ENCODE measurements at places on chromosomes 16 and 17. TPM values are rescaled to one million over a fixed set of nuclear protein-coding genes. Genes with fewer than 3 reads are reported as not detected.

- H3K27me3 ChIP-seq = no peaks in the 10 kb centered on the region
- no peak overlapping the region for H3K4me3 ChIP-seq
- H3K36me3 ChIP-seq = no peaks in the 10 kb centered on the region
- H3K4me1 ChIP-seq = no peaks in the 10 kb centered on the region
Measured at GRCh38 chr16:55072976-55073375, 142.3 kb downstream of the IRX5 start.

The PGAP3 gene
- 22.1 TPM for polyA plus RNA-seq

DNA sequence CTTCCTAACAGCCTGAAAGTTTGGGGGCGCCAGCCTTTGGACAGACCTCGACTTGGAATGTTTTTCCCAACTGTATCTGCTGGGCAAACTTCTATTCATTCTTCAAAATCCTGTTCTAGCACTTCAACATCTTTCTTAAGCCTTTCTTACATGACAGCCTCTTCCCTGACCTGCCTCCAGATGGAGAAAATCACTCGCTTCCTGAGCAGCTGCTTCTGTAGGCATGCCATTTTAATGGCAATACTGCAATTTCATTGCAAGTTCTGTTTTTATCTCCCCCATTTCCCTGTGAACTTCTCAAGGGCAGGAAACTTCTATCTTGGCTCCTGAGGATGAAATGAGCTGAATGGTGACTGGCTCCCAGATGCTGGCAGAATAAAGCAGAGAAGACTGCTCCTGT, 128.8 kb upstream of the ASIC2 start:
- no peaks in the 10 kb centered on the region for H3K36me3 ChIP-seq
- no peak overlapping the region for H3K27ac ChIP-seq
- H3K4me1 ChIP-seq = no peaks in the 10 kb centered on the region
- no peak for DNase-seq
- H3K27me3 ChIP-seq = no peaks in the 10 kb centered on the region

- H3K36me3 ChIP-seq = no peaks in the 10 kb centered on the region
- H3K27me3 ChIP-seq = no peaks in the 10 kb centered on the region
- no peak overlapping the region for H3K4me3 ChIP-seq
Measured at GRCh38 chr17:15920758-15921239, 24.1 kb upstream of the ADORA2B start.

DNA sequence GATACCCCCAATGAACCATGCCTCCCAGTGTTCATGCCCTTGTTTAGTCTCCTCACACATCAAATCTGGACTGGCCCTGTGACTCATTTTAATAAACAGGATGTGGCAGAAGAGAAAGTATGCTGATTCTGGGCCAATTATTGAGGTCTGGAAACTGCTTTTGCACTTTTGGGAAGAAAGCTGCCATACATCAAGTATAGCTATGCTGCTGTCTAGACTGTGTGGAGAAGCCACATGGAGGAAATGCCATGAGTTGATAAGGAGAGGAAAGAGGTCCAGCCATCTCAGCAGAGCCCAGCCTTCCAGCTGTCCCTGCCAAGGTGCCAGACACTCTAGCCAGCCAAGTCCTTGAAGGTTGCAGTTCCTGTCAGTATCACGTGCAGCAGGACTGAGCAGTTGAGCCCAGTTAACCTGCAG, 16.7 kb downstream of the RPRML start:
- no peaks in the 10 kb centered on the region for H3K36me3 ChIP-seq
- H3K4me1 ChIP-seq = peaks cover 6% of the 10 kb centered on the region
- H3K27me3 ChIP-seq = no peaks in the 10 kb centered on the region
- no peak for DNase-seq

DNA sequence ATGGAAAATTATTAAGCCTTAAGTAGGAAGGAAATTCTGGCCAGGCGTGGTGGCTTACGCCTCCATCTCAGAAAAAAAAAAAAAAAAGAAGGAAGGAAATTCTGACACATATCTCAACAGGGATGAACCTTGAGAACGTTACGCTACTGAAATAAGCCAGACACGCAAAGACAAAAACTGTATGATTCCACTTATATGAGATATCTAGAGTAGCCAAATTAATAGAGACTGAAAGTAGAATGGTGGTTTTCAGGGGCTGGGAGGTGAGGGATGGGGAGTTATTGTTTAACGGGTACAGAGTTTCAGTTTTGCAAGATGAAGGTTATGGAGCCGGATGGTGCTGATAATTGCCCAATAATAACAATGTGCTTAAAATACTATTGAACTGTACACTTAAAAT, 16.2 kb upstream of the HNF1B start:
- H3K27me3 ChIP-seq = peaks cover 5% of the 10 kb centered on the region
- no peak overlapping the region for H3K27ac ChIP-seq
- H3K36me3 ChIP-seq = no peaks in the 10 kb centered on the region
- DNase-seq = no peak
- H3K4me3 ChIP-seq = no peak overlapping the region

GRCh38 chr16:72810480-72810879, 237.4 kb downstream of the ZFHX3 start:
- H3K27ac ChIP-seq = no peak overlapping the region
- H3K4me3 ChIP-seq = no peak overlapping the region
- no peaks in the 10 kb centered on the region for H3K27me3 ChIP-seq
- H3K36me3 ChIP-seq = no peaks in the 10 kb centered on the region
- DNase-seq = no peak

The MT4 gene
- not detected for polyA plus RNA-seq

Measured in CD4-positive, alpha-beta memory T cell (primary cell).